ENCODE measurements at places on chromosomes 5 and 9.

- peak; percentile 39 for DNase-seq
Observed at GRCh38 chr9:97880336-97880735, 27.3 kb downstream of the FOXE1 start.

DNA sequence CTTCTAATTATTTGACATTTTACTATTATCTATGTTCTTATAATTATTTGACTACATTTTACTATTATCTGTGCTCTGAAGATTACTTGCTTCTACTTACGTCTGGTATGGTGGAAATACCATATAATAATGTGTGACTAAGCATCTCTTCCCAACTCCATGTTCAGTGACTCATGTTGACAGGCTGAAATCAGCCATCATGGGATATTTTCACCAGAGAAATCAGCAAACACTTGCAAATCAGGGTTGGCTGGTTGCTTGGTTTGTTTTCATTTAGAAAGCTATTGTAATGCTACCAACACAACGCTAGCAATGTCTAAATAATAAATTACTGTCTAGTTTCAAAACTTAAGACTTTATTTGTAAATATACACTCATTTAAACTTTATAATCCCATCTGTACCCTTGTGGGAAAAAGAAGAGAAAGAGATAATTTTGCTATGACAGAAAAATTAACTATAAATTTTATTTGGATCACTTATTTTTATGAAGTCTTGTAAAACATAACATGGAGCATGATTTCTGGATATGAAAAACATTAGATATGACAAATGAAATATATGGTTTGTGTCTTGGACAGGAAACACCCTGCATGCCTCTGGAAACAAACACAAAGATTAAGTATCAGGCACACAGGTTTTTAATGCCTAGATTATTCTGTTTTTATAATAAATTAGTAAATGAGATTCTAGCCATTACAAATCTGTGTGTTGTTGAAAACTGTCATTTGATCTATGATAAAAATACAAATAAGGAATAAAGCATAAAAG, 337.6 kb downstream of the BNC2 start:
- DNase-seq, result peak; percentile 70

- DNase-seq, result no peak
Observed at GRCh38 chr9:103615994-103616393, 478.1 kb upstream of the SMC2 start.

DNA sequence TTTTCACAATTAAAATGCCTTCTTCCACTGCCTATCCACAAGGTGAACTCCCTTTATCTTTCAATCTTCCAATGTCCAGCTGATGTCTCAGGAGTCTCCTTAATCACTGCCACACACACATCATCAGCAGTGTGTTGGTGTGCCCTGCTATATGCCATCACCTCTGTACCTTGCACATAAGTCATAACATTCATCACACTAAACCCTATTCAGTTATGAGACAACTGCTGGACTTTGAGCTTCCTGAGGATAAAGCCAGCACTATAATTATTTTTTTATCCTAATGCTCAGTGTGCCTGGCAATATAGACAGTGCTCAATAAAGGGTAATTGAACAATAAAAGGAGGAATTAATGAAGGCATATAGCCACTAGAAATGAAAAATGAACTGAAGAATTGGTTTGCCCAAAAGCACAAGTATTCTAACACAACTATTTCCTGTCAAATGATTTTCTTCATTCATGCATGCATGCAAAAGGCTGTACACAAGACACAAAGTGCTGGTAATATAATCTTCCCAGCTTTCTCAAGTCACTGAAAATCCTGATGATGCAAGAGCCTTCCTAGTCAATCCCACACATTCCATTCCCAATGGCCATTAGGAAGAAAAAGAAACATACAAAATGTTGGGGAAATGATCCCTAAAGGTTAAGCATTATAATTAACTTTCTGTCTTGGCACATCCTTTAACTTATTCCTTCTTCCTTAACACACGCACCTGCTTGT, 32.4 kb downstream of the LPAR1 start:
- DNase-seq, result no peak

DNA sequence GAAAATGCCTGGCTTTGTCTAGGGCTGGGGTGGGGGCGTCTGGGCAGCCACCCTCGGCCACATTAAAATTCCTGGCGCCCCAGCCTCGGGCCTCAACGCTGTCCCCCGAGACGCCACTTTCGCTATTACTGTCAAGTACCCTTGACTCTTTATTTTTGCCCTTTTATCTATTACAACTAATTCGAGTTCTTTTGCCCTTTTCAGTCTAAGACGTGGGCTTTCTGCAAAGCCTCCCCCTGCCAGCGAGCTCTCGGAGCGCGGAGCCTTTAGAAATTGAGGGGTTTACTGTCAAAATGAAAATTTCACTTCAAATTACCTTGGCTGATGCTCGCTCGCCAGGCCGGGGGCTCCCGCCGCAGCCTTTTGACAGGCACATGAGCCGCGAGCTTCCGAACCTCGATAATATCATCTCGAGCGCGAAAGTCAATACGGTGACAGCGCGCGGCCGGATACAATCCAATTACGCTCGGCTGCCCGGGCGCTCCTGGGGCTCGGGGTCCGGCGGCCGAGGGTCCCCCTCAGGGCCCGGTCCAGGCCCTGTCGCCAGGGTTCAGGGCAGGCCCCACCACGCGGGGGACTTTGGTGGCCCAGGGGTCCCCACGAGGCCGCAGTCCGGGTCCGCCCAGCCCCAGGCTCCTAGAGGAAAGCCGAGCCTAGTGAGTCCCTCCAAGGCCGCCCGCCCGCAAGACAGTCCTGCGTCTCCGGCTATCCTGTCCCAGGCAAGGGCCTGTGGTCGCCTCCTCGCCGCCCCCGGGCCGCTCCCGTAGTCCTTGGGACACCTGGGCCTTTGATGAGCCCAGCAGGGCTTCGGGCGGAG, 6.7 kb downstream of the IRX4 start:
- DNase-seq, result no peak

DNA sequence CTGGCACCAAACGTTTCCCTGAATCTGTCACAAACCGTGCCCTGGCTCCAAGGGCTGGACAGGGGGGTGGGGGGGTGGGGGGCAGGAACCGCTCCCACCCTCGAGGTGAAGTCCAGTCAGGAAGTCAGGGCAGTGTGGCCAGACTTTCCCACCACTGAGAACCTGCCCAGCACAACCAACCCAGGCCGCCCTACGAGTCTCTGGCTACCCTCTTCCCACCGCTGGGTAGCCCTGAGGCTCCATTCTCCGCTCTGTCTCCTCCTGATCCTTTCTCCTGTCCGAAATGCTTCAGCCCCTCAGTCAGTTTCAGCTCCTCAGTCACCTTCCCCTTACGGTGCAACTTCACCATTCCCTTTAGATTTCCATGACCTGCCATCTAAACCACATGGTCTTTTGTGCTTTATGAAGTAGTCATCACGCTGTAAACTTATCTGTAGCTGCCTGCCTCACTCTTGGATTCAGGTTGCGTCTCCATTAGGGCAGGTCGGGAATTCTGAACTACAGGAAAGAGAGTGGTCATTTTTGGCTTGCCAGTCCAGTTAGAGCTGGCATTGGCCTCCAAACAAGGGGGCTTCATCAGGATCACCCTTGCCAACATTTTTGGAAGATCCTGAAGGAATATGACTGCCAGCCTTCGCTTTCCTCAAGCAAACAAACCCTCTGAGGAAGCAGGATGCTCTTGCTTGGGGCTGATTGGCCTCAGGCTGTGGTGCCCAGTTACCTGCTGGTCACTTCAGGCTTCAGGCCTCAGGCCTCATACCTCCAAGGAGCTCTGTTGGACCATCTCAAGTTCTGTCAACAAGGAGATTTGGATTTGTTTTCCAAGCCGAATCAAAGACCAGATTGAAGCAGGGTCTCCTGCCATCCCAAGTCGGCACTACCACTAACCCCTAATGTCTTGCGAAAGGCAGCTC, 794 bp upstream of the DCAF12 start:
- DNase-seq, result no peak

DNA sequence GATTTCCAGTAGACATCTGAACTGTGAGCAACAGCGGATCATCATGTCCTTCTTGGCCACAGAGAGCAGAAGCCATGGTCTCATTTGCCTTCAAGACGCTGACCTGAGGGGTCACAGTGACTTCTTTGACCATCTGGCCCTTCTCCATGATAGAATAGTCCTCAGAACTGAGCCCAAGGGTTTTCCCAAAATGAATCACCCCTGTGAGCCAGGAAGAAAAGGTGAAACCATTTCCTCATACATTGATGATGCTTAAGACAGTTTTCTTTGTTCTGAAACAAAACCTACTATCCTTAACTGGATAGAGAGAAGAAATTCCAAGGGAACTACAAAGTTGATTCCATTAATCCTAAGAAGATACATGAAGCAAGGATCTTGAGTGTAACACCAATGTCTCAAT, 503.9 kb downstream of the CTNND2 start:
- DNase-seq, result no peak

DNA sequence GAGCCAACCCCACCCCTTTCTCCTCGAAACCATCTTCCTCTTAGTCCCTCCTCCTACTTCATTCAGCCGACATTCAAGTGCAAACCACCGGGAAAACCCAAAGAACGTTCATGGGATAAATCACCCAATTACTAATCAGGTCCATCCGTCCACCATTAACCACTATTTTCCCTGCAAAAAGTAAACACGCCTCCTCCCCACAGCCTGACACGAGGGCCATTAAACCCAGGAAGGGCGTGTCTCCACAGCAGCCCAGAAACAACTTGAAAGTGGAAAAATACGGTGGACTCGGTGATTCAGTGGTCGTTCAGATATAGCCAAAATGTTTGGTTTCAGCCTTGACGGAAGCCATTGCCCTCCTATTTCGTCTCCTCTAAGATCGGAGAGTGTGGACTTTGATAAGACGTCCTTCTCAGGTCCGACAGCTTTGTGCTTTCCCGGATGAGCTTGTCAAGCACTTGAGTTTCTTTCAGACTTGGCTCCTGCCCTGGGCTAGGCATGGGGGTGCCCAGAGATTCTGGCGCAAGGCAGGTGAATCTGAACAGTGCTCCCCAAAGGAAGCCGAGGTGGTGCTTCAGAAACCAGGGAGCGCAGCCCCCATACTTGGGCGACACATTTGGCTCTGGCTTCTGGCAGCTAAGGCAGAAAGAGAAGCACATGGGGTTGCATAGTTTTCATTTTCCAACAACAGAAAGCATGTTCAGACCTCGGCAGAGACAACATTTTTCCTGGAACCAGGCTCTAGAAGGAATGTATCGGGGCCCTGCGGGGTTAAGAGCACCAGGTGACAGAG, 56.6 kb downstream of the SMIM23 start:
- DNase-seq, result no peak

- DNase-seq, result no peak
Observed at GRCh38 chr5:83844449-83845068, 123.9 kb upstream of the HAPLN1 start.

GRCh38 chr5:93092349-93093105, 488.5 kb downstream of the NR2F1-AS1 start:
- DNase-seq, result peak; percentile 56

- no peak for DNase-seq
Observed at GRCh38 chr9:103530934-103531333, 535.8 kb downstream of the CYLC2 start.

DNA sequence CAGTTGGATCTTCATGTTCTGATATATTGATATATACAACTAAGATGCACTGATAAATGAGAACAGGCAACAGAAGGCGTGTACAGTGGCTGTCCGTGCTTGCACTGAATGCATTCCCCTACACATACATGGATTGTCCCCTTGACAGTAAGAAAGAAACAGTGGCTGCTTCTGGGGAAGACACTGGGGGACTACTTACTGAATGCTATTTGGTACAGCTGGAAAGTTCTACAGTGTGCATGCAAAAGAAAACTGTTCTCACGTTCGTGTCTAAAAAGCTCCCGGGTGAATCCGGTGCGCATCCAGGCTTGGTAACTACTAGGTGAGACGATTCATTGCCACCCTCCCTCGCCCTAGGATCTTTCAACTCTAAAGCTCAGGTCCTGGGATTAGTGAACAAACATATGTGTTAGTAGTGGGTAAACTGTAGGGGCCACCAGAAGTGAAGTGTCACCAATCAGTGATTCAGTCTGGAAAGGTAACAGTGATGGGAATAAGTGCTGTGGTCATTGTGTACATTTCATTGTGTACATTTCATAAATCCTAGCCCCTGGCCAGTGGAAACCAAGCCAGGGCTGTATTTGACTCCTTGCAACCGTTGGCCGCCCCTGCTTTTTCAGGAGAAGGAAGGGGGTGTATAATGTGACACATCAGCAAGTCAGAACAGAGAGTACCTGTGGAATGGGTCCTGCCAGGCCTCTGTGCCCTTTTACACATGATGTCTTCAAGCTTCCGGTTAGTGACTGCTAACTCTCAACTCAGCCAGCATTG, 46.3 kb upstream of the BOD1 start:
- DNase-seq, result no peak

DNA sequence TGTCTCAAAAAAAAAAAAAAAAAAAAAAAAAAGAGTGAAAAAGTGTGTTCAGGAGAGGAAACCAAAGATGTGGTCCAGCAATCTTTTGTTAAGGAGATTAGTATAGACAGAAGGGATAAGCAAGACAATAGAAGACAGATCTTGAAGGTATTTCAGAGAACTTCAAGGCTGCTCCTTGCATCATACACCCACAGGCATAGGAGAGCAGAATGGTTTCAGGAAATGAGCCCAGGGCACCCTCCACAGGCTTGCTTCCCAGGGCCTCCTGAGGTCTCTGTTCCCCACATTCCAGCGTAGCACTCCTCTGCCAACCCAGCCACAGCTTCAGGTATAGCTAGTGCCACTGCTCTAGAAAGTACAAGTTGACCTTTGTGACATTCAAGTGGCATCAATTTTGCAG, 65.8 kb downstream of the FSTL4 start:
- no peak for DNase-seq

- DNase-seq, result no peak
Observed at GRCh38 chr5:95709967-95710650, 21.0 kb upstream of the RHOBTB3 start.

DNA sequence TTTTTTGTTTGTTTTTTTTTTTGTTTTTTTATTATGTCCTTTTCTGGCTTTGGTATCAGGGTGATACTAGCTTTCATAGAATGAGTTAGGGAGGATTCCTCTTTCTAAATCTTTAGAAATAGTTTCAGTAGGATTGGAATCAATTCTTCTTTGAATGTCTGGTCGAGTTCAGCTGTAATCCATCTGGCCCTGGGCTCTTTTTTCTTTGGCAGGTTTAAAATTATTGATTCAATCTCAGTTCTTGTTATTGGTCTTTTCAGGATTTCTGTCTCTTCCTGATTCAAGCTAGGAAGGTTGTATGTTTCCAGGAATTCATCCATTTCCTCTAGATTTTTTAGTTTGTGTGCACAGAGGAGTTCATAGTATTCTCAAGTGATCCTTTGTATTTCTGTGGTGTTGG, 34.9 kb downstream of the IQGAP2 start:
- no peak for DNase-seq

- no peak for DNase-seq
Observed at GRCh38 chr5:177507596-177508220, 1.9 kb downstream of the DOK3 start.

DNA sequence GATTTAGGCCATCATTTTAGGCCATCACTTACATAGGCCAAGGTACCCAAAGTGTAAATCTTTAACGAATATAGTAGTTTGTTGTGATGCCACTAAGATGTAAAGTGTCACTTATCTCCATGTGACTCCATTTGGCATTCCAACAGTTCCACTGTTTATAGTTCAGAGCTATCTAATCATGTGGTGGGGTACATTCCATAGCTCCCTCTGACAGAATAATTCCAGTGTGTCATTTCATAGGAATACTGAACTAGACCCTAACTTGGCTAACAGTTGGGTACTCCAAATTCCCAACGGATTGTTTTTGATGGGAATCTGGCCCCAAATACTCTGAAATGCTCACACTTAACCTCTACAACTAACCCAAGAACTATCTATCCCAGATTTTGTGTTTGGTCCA, 76.7 kb upstream of the FST start:
- peak; percentile 33 for DNase-seq

Measured in HFFc6 (cell line).